Activated CD4-positive, alpha-beta T cell treated with anti-CD3 and anti-CD28 coated beads for 1 hour (primary cell): ENCODE measurements at places on chromosomes 1 and 21.

GRCh38 chr1:162151900-162152829 lies 82.7 kb downstream of the NOS1AP start:
- DNase-seq, result no peak

DNA sequence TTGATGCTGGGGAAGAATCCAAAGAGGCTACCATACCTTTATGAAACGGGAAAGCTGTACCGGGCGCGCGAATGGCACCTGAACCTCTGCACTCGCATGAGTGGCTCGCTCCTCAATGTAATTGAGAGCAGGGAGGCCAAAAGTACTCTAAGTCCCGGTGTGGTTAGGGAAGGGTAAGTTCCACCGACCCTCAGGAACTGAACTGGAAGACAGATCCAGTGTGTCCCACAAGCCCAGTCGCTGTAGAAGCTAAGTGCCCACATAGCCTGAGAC lies 1.0 kb downstream of the GATAD2B start:
- DNase-seq, result no peak

- DNase-seq, result no peak
These were observed 250.1 kb upstream of the FMN2 start for GRCh38 chr1:239841631-239842030.

- DNase-seq, result no peak
These were observed 84.8 kb upstream of the ATP1A1 start for GRCh38 chr1:116288201-116288598.

GRCh38 chr21:22277341-22277740 lies 1279.1 kb downstream of the NCAM2 start:
- no peak for DNase-seq

GRCh38 chr1:173420330-173420806 lies 56.8 kb upstream of the PRDX6 start:
- DNase-seq, result peak; percentile 19

DNA sequence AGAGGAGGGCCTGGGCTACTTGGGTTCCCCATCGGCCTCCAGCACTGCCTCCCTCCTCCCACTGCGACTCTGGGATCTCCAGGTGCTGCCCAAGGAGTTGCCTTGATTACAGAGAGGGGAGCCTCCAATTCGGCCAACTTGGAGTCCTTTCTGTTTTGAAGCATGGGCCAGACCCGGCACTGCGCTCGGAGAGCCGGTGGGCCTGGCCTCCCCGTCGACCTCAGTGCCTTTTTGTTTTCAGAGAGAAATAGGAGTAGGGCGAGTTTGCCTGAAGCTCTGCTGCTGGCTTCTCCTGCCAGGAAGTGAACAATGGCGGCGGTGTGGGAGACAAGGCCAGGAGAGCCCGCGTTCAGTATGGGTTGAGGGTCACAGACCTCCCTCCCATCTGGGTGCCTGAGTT lies 24.4 kb downstream of the EIF2D start:
- no peak for DNase-seq

DNA sequence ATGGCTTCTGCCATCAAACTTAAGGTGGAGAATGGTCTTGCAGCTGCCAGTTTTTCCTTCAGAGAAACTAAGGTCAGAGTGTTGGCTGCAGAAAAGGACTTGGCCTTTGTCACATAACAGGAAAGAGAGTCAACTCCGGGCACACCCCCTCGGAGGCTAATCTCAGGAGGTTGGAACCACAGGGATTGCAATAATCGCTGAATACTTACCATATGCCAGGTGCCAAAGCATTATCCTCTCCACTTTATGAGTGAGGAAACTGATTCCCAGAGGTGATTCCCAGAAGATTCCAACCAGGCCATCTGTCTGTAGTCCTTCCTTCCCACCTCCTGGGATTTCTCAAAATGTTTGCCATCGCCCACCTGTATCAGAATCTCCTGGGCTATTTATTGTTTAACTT lies 54.0 kb downstream of the LACTBL1 start:
- no peak for DNase-seq

GRCh38 chr1:67274623-67275325 lies 32.9 kb upstream of the IL12RB2 start:
- DNase-seq, result no peak

DNA sequence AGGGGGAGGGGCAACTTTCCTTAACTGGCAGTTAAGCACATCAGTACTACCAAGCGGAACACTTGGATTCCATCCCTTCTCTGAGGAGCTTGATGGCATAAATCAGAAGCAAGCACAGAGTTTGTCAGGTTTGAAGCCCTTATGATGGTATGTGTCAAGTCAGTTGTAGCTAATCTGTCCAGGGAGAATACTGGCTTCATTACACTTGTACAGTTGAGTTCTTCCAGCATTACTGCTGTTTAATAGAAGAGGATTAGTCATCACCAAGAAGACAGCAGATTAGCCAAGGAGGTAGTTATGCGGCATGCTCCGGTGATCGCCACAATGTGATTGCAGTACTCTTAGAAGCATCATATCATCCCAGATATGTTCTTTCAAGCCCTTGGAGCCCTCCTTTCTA lies 2.1 kb upstream of the TDRD5 start:
- DNase-seq, result no peak

GRCh38 chr1:66927528-66927927 lies 2.7 kb downstream of the MIER1 start:
- no peak for DNase-seq

DNA sequence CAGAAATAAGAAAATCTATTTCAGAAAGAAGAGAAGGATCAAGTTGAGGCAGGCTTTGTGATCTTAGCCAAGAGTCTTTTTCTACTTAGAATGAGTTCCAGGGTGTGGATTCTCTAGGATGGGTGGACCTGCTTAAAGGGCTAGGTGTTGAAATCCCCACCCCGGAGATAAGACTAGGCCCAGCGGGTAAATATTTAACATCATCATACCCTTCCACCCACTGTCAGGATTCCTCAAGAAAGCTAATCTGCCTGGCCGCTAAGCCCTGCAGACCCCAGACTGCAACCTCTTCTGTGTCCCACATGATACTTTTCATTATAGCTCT lies 5.8 kb downstream of the IGSF9 start:
- DNase-seq, result no peak

- DNase-seq, result no peak
These were observed 1.8 kb downstream of the VASH2 start for GRCh38 chr1:212951947-212952640.

DNA sequence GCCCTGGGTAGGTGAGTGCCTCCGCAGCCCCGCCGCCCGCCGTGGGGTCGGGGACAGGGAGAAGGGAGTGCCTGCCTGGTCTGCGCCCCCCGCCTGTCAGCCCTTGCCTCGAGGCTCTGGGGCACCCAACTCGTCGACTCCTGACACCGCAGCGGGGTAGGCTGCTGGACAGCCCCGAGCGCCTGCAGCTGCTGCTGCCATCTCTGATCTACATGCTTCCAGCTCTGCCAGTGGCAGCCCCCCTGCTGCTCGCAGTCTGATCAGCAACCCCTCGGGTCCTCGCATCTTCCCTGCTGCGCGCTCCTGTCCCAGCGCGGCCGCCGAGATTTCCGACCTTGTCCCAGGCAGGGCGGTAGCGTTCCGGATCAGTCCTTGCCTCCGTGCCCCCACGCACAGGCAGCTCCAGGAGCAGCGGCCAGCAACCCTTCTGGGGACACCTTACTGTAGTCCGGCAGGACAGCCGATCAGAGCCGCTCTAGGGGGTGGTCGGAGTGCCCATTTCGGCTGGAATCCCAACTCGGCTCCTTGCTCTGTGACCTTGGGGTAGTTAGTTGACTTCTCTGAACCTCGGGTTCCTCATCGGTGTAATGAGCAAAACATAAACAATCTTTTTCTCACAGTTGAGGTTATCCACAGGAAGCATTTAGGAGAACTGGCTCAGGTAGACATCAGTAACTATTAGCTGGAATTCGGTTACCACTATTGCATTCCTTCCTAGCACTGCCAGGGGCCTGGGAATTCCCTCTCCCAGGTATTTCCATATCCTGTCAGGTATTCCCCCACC lies 540 bp downstream of the BCAN start:
- DNase-seq, result no peak

DNA sequence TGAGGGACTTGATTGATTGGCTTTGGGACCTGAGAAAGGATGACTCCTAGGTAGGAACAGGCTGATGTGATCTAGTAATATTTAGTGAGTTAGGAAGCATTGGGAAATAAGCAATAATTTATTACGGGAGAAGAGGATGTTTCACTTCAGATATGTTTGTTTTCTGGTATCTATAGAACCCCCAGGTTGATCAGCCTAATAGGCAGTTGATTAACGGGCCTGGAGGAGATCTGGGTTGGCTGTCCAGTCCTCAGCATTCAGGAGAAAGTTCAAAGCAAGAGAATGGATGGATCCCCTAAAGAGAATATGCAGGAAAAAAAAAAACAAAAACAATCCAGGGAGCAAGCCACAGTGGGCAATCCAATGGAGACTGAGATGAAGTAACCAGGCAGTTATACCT lies 48.2 kb upstream of the AKT3 start:
- no peak for DNase-seq

DNA sequence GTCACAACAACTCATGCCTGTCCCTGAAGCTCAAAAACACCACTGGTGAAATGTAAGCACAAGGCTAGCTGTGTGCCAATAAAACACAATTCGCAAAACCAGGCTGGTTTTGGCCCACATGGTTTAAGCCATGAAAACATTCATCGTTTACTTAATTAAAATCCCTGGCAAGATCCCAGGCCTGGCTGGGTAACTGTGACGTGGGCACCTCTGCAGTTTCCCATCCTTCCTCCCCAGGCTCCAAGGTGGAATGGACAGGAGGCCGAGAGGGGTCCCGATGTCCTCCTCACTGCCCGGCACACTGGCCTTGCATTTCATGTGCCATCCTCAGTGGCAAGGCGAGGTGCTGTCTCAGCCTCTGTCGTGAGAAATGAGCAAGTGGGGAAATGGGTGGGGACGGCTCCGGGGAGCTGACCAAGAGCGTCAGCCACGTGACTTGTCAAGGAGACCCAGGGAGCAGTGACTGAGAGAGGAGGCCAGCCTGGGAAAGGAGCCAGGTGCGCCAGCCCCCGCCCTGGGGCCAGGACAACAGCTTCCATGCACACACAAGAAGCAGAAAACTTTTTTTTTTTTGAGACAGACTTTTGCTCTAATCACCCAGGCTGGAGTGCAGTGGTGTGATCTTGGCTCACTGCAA lies 153.1 kb upstream of the RAB4A start:
- DNase-seq, result no peak

GRCh38 chr21:21898801-21899200 lies 900.6 kb downstream of the NCAM2 start:
- DNase-seq, result no peak

DNA sequence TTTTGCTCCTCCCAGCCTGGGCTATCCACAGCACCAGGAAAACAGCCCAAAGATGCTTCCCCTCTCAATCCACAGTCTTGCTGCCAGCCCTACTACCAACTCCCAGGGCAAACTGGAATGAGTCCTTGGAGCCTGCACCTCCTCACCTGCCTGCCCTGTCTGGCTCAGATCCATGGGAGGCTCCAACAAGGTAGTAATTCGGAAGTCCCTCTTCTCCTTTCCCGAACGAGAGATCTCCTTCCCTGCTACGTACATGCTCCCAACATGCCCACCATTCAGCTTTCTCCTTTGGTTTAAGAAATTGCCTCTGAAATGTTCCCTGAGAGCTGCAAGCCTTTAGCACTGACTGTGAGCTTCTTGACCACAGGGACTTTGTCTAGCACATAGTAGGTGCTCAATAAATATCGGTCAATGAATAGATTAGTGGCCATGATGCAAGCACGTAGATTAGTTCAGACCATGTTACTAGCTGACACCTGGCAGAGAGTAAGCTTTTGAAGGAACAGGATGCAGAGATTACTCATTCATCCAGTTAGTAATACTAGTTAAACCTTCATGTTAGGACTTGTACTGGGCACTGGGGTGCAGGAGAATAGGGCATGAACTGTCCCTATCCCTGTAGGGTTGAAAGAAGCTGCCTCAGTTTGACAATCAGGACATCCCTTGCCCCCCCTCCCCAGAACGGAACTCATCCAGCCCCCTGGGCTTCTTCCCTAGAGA lies 80.1 kb downstream of the DISP3 start:
- DNase-seq, result no peak

DNA sequence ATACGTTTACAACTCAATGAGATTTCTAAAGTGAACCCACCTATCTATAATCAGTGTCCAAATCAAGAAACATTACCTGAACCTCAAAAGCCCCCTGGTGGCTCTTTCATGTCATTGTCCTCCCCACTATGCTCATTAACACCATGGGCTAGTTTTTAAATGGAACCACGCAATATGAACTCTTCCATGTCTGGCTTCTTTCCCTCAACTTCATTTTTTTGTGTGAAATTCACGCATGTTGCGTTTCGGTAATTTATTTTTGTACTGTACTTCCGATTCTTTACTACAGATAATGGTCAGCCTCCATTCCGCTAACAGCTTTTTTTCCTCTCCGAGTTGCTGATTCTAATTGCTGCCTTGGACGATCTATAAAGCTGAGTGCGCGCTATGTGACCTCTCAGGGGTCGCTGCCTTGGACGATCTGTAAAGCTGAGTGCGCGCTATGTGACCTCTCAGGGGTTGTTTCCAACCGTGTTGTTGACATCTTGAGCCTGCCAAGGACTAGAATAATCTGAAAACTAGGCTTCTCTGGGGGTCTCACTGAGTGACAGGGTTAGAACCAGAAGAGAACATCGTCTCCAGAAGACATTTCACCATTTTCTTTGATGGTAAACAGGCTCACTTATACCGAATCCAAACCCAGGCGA lies 1.1 kb upstream of the CACYBP start:
- no peak for DNase-seq

DNA sequence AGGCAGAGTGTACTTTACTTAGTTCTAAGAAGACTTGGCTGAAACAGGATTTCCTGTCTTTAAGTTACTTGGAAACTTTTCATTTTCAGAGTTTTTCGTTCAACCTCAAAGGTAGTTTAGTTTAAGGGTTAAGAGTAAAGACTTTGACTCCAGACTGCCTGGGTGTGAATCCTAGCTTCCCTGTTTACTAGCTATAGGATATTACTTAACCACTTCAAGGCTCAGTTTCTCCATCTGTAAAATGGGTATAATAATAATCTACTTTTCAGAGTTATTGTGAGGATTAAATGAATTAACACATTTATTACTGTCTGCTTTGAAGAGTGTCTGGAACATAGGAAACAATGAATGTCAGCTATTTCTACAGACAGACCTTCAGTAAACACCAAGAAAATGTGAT lies 30.0 kb downstream of the ZNHIT6 start:
- no peak for DNase-seq

GRCh38 chr1:98205291-98206017 lies 284.6 kb upstream of the DPYD start:
- no peak for DNase-seq

DNA sequence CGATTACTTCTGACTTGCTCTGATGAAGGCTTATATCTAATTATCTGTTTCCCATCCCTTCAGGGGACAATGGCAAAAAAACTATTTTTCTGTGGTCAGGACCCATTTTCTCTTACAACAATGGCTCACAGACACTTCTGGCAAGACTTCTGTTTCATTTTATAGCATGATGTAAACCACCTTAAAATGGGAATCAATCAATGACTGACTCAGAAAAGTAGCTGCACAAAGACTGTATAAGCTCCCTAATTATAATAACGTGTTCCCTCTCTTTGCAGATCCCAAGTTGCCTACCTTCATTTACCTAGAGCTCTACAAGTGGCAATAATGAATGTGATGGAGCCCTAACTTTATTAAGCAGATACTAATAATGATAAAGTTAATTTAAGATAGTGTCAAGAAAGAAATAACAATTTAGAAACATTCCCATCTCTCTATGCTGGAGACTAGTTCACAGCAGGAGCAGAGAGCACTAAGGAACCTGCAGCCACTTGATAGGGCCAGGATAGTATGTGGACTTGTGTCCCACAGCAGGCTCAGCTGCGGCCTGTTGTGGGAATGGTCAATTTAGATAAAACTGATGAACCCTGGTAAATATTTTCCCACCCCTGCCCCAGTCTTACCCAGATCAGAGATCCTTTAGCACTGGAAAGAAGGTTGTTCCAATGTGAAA lies 538 bp downstream of the GBP2 start:
- no peak for DNase-seq

- no peak for DNase-seq
These were observed 127.1 kb downstream of the SLC30A10 start for GRCh38 chr1:219801156-219801820.
